ENCODE measurements at places on chromosomes 2 and 18. TPM values are rescaled to one million over a fixed set of nuclear protein-coding genes. Genes with fewer than 3 reads are reported as not detected.

DNA sequence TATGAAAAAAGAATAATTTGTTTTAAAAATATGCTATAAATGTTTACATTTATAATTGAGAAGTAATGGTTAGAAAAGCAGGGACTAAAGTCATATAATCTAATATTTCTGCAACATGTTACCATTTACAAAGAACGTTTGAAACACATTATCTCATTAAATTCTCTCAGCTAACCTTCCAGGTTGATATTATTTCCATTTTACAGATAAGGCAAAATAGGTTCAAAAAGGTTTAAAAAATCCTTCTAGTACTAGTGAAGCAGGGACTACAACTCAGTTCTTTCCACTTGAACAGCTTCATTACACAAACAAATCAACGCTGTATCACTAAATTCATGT lies 875 bp downstream of the FASTKD1 start:
- no peak for DNase-seq

DNA sequence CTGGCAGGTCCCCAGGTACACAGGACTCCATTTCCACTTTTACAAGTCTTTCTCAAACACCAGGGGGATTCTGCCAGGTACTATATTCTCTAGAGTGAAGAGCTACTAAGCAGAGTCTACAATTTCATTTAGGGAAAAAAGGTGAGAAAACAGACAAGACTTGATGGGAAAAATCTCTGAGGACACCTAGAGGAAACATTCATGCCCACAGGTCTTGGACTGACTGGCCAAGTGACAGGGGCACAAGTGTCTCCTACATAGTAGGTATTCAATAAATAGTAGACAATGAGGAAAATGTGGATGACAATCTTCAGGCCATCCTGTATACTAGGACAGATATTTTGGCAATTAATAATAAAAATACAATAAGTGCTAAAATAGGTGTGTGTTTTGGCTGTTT lies 228.6 kb downstream of the CLIP4 start:
- no peak for DNase-seq

DNA sequence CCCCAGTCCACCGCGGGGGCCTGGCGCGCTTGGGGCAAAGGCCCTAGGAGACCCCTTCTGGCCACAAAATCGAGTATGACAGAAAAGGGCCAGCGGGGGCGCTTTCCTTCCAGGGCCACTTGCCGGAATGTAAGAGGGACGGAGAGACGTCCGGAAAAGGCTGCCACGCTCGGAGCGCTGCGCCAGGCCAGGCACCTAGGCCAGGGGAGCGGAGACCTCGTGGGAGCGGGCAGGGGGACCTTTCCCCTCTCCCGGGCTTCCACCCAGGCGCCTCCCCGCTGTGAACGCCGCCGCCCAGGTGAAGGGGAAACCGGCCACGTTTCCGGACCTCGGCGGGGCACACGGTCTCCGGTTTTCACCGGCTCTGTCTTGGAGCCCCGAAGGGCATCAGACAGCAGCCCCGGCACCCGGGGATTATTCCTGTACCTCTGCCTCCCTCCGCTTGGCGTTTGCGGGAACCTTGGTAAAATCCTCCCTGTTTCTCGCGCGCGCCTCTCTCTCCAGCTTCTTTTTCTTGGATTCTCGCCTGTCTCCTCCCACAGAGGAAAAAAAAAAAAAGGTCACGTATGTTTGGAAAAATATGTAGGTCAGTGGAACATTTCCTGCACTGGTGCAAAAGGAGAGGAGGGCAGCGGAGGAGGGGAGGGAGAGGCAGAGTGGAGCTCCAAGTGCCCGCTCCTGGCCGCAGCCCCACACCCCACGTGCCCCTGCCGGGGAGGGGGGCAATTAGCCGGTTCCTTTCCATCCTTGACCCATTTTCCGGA lies 1.2 kb upstream of the NPAS2 start:
- peak; percentile 75 for DNase-seq

DNA sequence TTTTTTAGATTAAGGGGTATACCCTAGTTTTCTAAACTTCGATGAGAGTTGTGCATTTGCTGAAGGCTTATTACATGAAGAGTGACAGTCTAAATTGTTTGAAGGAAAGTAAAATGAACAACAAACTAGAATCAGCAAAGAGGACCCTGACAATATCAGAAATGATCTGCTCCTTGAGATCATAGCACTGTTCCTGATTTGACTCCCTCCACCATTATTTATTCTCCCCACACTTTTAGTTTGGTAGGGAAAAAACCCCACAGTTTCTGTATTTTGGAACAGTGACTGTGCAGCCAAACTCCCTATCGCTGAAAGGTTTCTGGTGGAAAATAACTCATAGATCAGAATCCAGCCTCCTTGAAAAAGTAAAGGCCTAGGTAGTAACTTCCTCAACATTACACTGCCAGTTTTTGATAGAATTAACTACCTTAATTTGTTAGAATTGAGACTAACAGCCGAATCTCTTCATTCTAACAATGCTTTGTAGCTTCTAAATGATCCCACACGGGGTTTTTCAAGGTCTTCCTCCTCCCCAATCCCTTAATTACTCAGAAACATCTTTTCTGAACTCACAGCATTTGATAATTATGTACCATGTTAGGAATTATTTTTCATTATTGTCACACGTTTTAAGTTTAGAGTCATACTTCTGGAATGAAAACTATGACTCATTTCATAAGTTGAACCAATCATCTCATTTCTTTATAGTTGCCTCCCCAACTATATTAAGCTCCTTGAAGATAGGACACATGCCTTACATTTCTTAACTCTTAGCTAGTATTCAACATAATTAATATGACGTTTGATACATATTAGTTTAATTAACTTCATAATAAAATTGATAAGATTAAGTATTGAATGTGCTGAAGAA lies 2.9 kb downstream of the MYL12A start:
- DNase-seq, result peak; percentile 74

- no peak for DNase-seq
Observed at GRCh38 chr2:160073284-160073888, 11.0 kb upstream of the PLA2R1 start.

DNA sequence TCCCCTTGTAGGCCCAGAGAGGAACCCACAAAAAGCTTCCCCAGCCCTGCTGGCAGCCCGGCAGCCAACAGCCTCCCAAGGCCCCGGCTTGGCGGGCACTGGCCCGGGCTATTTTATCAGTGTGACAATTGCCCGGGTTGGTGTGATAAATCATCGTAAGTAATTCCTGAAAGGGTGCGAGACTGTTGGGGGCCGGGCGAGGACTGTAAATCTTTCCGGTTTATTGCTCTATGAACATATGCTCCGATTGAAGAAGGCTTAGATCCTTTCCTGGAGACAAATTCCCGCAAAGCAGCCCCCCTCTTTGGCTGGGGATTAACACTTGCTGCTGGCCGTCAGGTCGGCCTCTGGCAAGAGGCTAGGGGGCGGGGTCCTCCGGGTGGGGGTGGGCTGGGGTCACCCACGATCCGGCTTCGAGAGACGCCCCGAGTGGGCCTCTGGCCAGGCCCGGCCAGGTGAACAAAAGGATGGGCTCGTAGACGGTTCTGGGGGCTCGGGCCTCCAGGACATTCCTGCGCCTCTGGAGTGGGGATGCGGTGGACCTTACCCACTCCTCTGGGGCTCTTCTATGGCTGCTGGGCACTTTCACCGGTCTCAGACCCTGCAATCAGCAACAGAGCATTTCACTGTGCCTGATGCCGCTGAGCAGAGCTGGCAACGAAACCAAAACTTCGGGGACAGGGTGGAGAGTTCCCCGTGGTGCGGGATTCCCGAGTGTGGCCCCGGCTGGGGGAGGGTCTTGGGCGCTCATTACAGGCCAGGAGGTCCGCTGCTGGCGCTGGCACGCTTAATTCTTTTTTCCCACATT lies 2.0 kb downstream of the HOXD3 start:
- no peak for DNase-seq

DNA sequence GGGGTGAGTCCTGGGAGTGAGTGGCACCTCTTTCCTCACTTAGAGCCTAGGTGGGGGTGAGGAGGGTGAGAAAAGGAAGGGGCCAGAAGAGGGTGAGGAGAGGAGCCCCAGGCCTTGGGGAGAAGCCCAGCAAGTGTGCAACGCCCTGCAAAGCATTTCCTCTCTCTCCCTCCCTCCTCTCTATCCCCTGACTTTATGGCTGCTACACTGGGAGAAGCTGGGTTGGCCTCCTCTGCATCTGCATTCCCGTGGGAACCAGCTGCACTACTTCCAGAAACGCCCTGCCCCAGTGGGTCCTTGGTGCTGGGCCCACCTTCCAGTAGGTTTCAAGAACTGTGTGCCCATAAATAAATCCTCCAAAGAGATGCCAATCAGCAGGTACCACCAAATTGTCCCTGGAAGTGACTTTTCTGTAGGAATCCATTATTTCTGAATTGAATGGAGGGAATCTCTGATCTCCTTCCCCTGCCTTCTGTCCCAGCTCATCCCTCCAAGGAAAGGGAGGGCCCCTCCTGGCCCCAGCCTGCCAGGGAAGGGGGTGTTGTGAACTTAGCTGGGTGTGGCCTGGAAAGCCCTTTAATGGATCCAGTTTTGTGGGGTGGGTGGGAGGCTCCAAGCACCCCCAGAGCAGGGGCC lies 95.7 kb upstream of the BOD1L2 start:
- no peak for DNase-seq

- no peak for DNase-seq
Observed at GRCh38 chr18:49096021-49096420, 145.3 kb upstream of the SMAD7 start.

The KYNU gene
- total RNA-seq, result not detected

The DCDC2C gene
- not detected for total RNA-seq

Data from lung microvascular endothelial cell (primary cell).